ENCODE measurements at places on chromosomes 5 and 9.

DNA sequence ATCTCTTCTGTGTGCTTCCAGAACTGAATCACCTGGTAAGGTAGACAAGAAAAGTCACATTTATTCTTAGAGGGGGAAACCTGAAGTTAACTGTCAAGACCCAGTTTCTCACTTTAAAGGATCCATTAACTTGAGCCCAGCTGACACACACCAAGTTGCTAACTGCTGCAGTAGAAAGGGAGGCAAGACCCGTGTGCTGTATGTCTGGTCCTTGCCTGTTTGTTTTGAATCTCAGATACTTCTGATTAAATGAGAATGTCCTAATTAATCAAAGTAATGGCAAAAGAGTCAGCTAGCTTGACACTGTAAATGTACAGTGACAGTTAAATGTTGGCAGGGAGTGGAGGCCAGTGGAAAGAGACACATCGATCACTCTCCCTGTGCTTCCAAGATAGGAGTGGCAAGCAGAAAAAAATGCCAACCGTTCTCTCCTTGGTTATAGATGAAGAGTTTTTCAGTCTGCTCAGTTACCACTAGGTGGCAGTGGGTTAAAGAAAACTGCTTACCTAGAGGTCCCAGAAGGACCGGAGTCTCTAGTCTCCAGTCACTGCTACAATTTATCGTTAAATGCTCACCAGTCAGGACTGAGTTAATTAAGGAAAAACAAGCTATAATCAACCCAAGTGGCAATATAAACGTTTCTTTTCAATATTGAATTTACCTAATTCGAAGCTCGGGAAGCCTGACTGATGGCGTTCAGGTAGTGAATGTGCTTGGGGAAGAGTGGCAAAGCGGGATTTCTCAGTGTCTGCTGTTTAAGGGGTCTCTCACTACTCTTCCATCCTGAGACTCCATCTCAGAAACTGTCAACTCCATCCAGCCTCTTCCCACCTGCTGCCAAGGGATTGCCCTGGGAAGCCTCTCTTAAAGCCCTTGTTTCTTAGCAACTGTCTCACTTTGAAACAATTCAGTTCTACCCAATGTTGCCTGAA is 18.4 kb downstream of the LSM11 start:
- DNase-seq: peak; percentile 60

DNA sequence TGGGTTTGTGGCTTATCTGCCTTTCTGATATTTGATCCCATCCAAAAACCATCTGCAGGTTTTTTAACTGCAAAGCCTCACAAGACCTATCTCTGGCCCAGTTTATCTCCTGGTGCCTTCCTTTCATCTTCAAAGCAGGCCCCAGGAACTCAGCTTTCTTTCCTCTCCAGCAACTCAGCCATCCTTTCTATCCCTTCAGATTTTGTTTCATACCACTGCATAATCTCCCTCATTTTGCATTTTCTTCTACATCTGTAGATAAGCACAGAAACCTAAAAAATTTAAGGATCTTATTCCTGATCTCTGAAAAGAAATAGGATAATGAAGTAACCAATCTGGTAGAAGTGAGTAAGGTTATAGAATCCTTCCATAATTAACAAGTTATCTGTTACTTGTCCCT is 19.5 kb upstream of the ERCC6L2 start:
- DNase-seq: no peak

GRCh38 chr5:151005950-151006576 is 14.3 kb upstream of the GPX3 start:
- no peak for DNase-seq

- DNase-seq: no peak
These were observed 991 bp downstream of the IARS1 start for GRCh38 chr9:92292338-92293074.

GRCh38 chr5:112551419-112552032 is 132.4 kb upstream of the EPB41L4A start:
- DNase-seq: peak; percentile 29
